ENCODE measurements at places on chromosomes 6 and 20.

DNA sequence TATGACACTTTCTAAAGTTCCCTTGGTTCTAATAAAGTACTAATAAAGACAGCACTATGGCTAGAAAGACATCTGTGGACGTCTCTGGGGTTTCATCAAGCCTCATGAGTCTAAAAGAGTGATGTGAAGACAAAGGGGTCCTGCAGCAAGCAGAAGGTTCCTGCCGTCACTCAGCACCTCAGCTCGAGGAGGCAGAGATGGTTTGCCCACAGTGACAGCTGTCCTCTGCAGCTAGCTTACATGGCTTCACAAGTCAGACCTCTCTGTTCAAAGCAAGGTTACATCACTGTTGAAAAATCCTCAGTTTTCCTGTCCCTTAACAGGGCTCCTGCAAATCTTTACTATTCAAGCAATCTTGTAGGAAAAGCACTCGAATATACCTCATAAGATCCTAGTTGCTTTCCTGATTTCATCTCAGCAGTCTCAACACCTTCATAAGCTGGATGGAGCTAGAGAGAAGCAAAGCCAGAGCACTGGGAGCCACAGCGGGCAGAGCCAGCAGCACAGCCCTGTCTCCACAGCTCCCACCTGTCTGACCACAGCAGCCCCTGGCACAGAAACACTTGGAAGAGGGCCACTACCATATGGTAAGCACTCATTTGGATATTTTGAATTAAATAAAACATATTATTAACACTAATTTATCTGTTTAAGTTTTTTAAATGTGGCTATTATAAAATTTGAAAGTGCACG, 202.3 kb downstream of the GMDS start:
- no peak for DNase-seq

GRCh38 chr6:156780962-156781853, 4.0 kb downstream of the ARID1B start:
- no peak for DNase-seq

- peak; percentile 20 for DNase-seq
Observed at GRCh38 chr6:104682722-104683643, 176.7 kb downstream of the HACE1 start.

DNA sequence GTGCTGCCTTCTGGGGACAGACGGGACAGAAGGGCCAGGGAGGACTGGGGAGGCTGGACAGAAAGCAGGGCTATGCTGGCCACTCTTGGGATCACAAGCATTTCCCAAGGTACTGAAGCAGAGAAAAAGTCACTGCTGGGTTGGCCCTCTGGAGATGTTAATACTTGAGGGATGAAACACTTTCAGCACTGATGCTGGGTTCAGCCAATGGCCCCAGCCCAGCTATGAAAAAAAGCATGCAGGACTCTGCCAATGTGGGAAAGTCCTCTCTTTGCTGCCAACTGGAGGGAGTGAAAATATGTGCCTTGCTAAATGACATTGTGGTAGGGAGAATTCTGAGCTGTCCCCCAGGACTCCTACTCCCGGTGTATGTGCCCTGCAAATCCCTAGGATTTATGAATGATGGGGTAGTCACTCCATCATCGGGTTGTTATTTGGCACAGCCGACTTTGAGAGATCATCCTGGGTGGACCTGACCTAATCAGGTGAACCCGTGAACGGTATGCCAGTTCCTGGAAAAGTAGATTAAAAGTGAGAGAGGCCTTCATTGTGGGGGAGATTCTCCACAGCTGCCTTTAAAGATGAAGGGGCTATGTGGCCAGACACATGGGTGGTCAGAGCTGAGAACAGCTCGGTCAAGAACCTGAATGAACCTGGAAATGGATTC, 119.9 kb upstream of the TRAF3IP2 start:
- peak; percentile 49 for DNase-seq

DNA sequence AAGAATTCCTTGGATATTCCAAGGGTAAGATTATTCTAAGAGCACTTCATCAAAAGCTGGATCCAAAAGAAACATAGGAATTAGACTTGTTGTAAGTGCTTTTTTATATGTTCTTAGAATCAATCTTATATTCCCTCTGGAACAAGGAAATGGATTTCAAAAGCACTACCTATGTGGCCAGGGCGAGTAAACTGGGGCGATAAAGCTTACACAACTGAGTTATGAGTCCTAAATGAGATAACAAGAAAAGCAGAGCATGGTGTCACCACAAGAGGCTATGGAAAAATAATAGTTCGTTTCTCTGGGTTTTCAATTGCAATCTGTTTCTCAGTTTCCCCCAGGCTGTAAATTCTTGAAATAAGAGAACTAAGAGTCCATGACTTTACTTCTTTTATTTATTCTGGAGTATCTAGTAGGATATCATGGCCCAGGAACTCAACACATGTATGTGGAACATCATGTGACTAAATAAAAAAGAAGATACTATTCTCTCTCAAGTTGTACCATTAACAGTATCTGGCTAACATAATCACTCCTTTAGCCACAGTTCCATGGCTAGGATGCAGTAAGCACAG, 51.5 kb downstream of the NUDT3 start:
- DNase-seq: no peak

DNA sequence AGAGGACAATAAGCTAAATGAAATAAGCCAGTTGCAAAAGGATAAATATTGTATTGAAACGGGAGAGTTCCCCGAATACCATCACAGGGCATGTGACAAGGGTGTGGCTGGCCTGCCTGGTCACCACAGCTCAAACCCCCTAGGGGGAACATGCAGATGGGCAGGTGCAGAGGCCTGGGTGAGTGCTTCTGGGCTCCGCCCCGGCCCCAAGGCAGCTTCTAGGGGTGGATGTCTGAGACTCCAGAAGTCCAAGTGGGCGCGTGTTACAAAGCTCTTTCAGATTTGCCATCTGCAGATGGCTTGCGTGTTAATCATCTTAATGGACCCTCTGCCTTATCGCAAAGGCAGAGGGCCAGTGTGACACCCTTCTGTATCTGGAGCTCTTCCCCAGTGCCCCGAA, 559.2 kb upstream of the IMPG1 start:
- DNase-seq: no peak

DNA sequence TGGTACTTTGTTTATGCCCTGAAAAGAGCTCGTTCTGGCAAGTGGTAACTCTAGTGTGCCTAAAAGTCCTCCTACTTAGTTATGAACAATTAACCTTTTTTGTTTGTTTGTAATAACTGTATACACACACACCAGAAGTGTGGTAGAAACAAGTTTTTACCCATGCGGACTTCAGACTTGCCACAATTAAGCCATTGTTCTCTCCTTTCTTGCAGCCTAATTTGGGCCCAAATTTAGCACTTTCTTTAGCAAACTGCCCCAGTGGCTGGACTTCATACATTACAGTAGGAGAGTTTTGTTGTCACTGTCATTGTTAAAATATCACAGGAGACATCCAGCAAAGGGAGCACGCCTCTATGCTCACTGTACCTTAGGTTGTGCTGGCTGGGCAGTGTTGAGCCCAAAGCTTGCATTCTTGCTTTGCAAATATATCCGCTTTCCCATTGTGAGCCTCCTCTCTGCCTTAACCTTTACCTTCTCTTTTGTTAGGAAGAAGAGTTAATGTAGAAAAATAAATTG, 53.0 kb downstream of the LRRC1 start:
- DNase-seq: no peak

DNA sequence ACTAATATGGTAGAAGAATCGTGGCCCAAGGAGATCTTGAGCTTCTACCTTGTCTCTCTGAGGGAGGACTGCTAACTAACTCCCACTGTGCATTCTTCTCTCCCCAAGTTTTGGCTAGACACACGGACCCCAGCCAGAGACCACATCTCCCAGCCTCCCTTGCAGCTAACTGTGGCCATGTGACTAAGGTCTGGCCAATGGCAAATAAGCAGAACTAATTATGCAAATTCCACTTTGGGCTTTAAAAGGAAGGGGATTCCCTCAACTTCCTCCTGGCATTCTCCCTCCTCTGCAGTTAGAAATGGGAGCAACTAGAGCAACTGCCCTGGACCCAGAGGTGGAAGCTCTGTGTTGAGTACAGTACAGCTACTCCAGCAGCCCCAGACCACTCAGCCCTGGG, 15.4 kb downstream of the BPIFA2 start:
- DNase-seq: no peak

DNA sequence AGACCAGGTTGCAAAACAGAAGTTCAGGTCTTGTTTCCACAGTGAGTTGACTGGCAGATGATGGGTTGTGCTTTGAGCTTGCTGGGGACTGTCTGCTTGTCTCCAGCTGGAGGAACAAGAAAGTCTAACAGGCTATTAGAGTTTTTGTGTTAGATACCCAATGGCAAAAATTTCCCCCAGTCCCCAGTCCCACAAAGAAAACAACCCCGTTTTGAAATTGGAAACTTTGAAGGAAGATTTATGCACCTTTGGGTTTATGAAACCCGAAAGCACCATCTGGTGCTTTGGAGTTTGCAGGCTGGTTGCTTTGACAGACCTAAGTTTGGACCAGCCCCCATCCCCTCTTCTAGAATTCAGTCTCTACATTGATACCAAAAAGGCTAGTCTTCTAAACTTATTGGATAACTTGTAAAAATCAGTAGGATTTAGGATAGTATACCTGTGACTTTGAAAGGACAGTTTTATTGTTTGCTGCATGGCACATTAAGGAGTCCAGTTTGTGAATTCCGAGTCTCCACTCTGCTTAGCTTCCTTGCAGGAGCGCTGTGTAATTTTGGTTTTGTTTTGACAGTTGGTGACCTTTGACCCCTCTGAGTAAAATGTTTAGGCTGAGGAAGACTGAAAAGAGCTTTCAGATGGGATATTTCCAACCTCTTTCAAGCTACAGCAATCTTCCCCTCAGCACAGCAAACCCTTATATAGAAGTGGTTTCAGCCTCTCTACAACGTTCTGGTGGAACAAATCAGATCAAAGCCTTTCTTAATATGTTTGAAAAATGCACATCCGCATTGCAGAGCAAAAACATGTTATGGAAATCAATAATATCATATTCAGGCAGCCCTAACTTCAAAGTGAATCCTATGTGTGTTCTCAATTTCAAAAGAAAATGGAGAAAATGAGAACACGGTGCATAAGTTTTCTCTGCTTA, 25.5 kb upstream of the PRL start:
- DNase-seq: no peak

- no peak for DNase-seq
Observed at GRCh38 chr6:46513533-46513932, 22.3 kb upstream of the RCAN2 start.

DNA sequence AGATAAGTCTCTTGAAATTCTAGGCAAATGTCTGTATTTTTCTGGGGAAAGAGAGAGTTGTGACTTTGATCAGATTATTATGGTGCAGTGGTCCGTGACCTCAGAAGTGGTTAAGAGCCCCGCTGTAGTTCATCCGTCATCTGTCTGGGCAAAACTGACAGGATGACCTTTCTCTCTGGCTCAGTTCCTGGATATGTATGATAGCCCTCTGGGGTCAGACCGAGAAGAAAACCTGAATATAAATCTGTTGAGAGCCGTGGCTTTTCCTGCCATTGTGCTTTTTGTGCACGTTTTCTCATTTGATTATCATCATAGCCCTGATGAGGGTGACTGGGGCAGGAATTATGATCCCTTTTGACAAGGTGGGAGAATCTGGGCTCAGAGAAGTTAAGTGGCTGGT, 26.5 kb downstream of the GHRH start:
- DNase-seq: no peak

- DNase-seq: no peak
Observed at GRCh38 chr20:43804781-43805180, 78.0 kb upstream of the GTSF1L start.

DNA sequence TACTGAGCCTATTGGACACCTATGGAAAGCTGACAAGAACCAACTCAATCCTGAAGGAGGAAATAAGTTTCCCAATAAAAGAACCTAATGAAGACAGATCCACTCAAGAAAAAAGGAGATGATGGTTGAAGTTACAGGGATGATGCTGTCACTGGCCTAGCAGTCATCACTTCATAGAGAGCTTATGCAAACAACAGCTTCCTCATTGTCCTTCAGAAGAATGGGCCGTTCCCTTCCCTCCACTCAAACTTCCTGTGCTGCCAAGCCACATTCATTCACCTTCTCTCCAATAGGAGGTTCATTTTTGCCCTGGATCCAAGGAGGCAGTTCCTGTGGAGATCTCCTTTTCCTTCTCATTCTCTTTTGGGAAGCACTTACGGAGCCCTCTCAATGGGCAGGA, 13.8 kb upstream of the PM20D2 start:
- DNase-seq: no peak

DNA sequence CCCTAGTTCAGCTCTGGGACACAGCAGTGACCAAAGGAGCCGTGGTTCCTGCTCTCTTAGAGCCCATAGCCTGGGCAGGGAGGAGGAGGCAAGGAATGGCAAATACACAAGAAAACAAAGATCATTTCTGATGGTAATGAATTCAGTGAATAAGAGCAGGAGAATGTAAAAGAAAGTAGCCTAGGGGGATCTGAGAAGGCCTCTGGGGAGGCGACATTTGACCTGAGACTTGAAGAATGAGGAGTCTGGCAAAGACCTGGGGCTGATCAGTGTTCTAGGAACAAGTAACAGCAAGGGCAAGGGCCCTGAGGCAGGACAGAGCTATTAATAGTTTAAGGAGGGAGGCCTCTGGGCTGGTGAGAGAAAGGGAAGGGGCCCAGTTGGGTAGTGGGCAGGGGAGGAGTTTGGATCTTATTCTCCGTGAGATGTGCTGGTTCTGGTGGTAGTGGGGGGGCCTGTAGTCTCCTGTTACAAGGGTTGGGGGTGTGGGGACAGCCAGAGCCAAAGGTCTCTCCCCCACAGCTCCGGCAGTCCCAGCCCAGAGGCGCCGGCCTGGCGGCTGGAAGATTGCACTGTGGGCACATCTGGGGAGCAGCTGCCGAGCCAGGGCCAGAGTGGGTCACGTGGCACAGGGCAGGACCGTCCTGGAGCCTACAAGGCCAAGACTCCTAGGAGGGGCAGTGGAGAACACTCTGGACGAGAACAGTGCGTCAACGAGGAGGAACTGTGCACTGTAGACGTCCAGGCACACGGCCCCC, 9.3 kb upstream of the ID1 start:
- no peak for DNase-seq

DNA sequence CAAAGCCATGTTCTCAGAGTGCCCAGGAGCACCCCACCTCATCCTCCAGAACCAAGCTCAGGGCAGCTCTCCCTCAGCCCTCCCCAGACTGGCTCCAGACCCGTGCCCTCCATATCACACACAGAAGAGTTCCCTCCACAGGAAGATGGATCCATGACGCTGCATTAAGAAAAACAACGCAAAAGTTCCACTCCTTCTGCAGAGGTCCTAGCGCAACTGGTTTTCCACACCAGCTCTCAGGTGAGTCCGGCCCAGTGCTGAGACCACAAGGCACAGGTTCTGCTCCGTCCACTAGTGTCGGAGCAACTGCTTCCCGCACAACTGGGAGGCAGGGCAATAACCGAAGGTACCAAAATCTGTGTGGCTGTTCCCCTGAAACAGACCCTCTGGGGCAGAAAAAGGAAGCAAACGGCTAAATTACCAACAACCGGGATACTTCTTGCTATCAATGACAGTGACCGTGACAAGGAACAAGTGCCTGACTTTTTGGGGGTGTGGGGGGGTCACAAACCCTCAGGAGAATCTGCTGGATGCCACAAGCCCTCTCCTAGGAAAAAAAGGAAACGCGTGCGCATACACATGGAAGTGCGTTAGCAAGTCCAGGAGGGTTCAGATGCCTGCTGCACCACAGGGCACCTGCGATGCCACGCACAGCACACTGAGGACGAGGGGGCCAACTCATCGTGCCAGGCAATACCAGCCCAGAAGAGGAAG, 49.2 kb downstream of the MYH7B start:
- no peak for DNase-seq

- DNase-seq: no peak
Observed at GRCh38 chr6:33620856-33621710, at the start of gene ITPR3. TSS of gene ITPR3 (plus strand) at chr6:33621322. CDS start at chr6:33621603, 281 bp downstream.

All from pons (tissue), 1 donor.